Naive thymus-derived CD8-positive, alpha-beta T cell (primary cell): ENCODE measurements at places on chromosomes 12 and 14.

DNA sequence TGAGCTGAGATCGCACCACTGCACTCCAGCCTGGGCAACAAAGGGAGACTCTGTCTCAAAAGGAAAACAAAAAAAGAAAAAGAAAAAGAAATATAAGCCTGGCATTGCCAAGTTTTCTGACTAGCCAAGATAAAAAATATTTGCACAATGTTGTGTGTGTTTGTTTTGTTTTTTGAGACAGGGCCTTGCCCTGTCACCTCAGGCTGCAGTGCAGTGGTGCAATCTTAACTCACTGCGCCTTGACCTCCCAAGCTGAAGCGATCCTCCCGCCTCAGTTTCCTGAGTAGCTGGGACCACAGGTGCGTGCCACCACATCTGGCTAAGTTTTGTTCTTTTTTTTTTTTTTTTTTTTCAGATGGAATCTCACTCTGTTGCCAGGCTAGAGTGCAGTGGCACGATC lies 5.5 kb upstream of the C12orf43 start:
- H3K27ac ChIP-seq: no peak overlapping the region
- no peak for DNase-seq
- no peaks in the 10 kb centered on the region for H3K27me3 ChIP-seq

DNA sequence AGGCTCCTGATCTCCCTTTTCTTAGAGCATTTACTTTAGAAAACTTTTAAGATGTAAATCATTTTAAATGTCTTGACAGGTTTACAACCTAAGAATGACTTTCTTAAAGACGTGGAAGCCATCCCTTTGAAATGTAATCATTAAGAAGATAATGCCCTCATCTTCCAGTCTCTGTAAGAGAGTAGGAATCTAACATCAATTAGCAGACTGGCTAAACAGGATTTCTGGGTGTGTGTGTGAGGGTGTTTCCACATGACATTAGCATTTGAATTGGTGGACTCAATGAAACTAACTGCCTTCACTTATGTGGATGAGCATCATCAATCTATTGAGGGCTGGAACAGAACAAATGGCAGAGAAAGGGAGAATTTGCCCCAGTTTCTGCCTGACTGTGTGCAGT lies 329.5 kb downstream of the RPL10L start:
- H3K27ac ChIP-seq: no peak overlapping the region
- no peak overlapping the region for H3K4me3 ChIP-seq
- H3K36me3 ChIP-seq: no peaks in the 10 kb centered on the region
- H3K4me1 ChIP-seq: no peaks in the 10 kb centered on the region

DNA sequence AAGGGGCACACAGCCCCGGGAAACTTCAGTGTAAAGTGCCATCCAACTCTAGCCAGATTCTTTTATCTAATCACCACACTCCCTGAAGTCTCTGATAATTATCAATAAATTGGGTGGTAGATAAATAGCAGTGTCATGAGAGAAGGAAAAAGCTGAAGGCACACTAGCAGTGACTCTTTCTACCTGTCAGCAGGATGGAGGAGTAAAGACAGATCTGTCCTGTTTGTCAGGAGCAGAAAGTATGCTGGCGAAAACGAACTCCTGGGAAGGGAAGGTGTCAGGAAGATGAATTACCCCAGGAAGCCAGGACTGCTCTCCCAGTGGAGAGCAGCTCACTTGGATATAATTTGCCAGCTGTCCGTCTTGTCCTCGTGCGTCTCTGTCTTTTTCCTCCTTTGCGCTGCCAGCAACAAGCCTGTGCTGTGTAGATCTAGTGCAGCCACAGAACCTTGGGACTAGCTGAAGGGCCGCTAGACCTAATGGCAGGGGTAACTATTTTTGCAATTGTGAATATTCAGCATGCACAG lies 981.9 kb downstream of the DIO2 start:
- H3K4me1 ChIP-seq: no peaks in the 10 kb centered on the region
- DNase-seq: no peak
- H3K4me3 ChIP-seq: no peak overlapping the region
- no peaks in the 10 kb centered on the region for H3K27me3 ChIP-seq
- H3K36me3 ChIP-seq: no peaks in the 10 kb centered on the region

GRCh38 chr12:108338915-108339657 lies at the start of gene CMKLR1:
TSS of gene CMKLR1 (minus strand) at chr12:108339311. CDS start at chr12:108293591, 45,720 bp downstream.
- no peak for DNase-seq
- no peak within 1 kb of the TSS for H3K27ac ChIP-seq
- no peak within 1 kb of the TSS for H3K4me3 ChIP-seq
- peaks cover 7% of the 10 kb centered on the region for H3K27me3 ChIP-seq

- DNase-seq: no peak
- peaks cover 2% of the 10 kb centered on the region for H3K36me3 ChIP-seq
- peaks cover 16% of the 10 kb centered on the region for H3K4me1 ChIP-seq
- H3K27ac ChIP-seq: peak overlapping the region; percentile 82
These were observed 795 bp upstream of the PXN start for GRCh38 chr12:120266180-120266870.

DNA sequence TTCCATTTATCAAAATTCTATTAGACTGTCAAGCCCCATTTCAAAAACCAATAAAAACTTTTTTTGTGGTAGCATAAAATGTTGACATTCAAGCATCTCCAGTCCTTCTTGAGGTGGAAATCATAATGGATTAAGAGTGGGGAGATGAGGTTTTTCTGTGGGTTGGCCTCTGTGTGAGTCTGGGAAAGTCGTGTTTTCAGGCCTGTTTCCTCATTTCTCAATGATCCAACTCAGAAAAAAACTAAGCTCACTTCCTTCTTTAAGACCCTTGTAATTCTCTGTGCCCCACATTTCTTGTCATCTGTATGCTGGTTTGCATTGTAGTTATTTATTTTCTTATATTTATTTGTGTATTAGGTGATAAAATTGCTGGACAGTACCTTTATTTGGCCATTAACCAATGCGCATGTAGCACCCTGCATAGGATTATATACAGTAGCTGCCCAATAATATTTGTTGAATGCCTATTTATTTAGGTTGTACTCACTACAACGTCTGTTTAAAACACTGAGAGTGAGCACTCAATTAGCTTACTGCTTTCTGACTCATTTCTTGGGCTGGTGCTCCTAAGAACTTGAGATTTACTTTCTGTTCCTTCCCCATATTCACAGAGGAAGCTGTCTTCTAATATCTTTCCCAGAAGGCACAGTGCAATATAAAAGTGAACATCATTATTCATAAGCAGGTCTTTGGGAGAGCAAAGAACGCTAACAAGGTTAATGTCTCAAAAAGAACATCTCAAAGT lies 121.9 kb downstream of the DNAI7 start:
- peaks cover 55% of the 10 kb centered on the region for H3K4me1 ChIP-seq
- H3K4me3 ChIP-seq: no peak overlapping the region
- peaks cover 47% of the 10 kb centered on the region for H3K36me3 ChIP-seq

GRCh38 chr14:23793532-23793931 lies 157.4 kb downstream of the DHRS2 start:
- no peak for DNase-seq
- no peak overlapping the region for H3K4me3 ChIP-seq
- no peaks in the 10 kb centered on the region for H3K36me3 ChIP-seq

DNA sequence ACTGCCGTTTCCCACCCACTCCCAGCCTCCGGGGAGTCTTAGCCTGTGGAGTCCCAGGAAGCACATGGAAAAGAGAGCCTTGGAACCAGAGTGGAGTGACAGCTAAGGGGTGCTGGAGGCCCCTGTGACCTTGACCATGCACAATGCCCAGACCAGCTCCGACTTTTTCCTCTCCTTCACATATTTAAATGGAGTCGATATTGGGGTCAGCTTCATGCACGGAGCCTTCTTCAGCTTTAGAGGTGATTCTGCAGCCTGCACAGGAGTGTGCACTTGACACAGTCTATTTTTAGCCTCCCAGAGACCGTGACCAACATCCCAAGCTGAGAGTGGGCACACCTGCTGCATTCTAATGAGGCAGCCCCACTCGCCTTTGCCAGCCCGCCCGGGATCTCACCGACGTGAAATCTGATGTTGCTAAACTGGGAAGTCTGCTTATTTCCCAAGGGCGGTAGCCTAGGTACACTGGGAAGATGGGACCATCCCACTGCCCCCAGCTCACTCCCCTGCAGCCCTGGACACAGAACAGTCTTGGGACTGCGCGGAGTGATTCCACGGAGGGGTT lies 47.5 kb downstream of the PRMT8 start:
- H3K4me3 ChIP-seq: no peak overlapping the region
- H3K27ac ChIP-seq: no peak overlapping the region
- H3K36me3 ChIP-seq: no peaks in the 10 kb centered on the region
- peaks cover 1% of the 10 kb centered on the region for H3K27me3 ChIP-seq

DNA sequence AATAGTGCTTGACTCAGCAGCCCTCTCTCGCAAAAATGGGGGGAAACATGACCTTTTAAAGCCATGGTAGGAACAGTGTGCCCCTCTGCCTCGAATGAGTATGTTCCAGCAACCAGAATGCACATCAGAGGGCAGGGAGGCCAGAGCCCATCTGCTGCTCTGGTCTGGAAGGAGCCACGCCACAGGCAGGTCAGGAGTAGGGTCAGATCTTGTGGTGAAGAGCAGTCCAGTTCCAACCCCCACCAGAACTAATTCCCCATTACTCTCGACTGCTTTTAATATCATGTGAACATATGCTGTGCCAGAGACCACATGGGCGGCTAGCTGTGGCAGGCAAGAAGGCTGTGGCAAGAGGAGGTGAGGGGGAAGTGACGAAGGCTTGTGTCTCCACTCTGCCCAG lies 34.6 kb upstream of the TMX1 start:
- peaks cover 10% of the 10 kb centered on the region for H3K27me3 ChIP-seq
- no peaks in the 10 kb centered on the region for H3K4me1 ChIP-seq
- H3K4me3 ChIP-seq: no peak overlapping the region
- no peak for DNase-seq
- no peak overlapping the region for H3K27ac ChIP-seq

DNA sequence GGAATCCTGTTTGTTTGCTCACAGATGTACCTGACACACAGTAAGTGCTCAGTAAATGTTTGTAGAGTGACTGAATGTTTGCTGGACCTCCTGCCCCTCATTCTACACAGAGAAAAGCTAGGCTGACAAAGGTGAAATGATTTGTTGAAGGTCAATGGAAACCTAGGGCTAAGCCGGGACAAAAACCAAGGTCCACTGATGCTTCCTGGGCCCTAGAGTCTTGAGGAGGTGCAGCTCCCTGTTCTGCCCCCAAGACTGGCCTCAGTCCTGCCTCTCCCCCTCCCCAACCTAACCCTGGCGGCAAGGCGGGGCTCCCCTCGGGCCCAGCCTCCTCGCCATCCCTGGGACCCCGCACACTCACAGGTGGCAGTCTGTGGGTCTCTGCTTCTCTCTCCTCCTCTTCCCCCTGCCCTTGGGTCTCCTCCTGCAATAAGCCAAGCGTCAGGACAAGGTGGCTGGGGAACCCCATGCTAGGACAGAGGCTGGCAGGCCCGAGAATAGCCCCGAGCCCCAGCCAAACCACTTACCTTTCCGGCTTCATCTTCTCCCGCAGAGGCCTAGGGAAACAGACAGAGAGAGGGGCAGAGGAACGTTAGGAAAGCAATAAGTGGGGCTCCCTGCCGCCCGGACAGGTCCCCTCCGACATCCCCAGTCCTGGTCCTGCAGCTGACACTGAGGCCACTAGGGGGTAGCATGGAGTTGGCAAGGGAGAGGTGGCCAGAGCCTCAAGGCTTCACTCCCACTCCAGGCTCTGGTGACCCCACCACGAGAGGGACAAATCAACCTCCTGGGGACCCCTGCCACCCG lies 9.3 kb downstream of the PGF start:
- peaks cover 6% of the 10 kb centered on the region for H3K27me3 ChIP-seq
- H3K36me3 ChIP-seq: no peaks in the 10 kb centered on the region
- peaks cover 10% of the 10 kb centered on the region for H3K4me1 ChIP-seq
- no peak overlapping the region for H3K4me3 ChIP-seq
- peak; percentile 68 for DNase-seq

- H3K36me3 ChIP-seq: no peaks in the 10 kb centered on the region
- no peak overlapping the region for H3K27ac ChIP-seq
- H3K4me1 ChIP-seq: peaks cover 37% of the 10 kb centered on the region
- no peak for DNase-seq
These were observed 4.0 kb downstream of the SSH1 start for GRCh38 chr12:108853426-108853825.

- H3K4me1 ChIP-seq: peaks cover 27% of the 10 kb centered on the region
- no peak overlapping the region for H3K4me3 ChIP-seq
- no peaks in the 10 kb centered on the region for H3K27me3 ChIP-seq
These were observed 2.0 kb downstream of the ERP27 start for GRCh38 chr12:14936224-14936861.

- peak overlapping the region; percentile 97 for H3K27ac ChIP-seq
- DNase-seq: peak; percentile 21
- no peaks in the 10 kb centered on the region for H3K36me3 ChIP-seq
- H3K4me1 ChIP-seq: peaks cover 38% of the 10 kb centered on the region
- peaks cover 2% of the 10 kb centered on the region for H3K27me3 ChIP-seq
These were observed 668 bp downstream of the MRPS35 start for GRCh38 chr12:27711317-27711682.

DNA sequence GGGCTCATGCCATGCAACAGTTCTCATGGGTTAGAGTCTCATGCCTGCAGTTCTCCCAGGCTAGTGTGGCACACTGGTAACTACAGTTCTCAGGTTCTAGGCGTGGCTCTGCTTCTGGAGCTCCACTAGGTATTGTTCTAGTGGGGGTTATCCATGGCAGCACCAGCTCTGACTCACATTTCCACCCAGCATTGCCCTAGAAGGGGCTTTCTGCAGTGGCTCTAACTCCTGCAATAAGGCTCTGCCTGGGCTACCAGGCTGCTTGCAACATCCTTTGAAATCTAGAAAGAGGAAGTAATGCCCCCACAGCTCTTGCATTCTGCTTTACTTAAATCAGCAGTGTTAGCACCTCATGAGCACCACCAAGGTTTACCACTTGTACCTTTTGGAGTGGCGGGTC lies 220.3 kb upstream of the ARID2 start:
- no peak overlapping the region for H3K27ac ChIP-seq
- H3K4me1 ChIP-seq: no peaks in the 10 kb centered on the region
- no peaks in the 10 kb centered on the region for H3K36me3 ChIP-seq
- no peak overlapping the region for H3K4me3 ChIP-seq
- DNase-seq: peak; percentile 21

- DNase-seq: no peak
- H3K4me3 ChIP-seq: no peak overlapping the region
- no peak overlapping the region for H3K27ac ChIP-seq
- H3K4me1 ChIP-seq: no peaks in the 10 kb centered on the region
These were observed 3.2 kb downstream of the MGST1 start for GRCh38 chr12:16350682-16351081.

- no peak for DNase-seq
- peak overlapping the region; percentile 96 for H3K27ac ChIP-seq
- H3K4me1 ChIP-seq: peaks cover 29% of the 10 kb centered on the region
- no peaks in the 10 kb centered on the region for H3K36me3 ChIP-seq
These were observed 1.8 kb upstream of the SMARCD1 start for GRCh38 chr12:50083301-50083700.

DNA sequence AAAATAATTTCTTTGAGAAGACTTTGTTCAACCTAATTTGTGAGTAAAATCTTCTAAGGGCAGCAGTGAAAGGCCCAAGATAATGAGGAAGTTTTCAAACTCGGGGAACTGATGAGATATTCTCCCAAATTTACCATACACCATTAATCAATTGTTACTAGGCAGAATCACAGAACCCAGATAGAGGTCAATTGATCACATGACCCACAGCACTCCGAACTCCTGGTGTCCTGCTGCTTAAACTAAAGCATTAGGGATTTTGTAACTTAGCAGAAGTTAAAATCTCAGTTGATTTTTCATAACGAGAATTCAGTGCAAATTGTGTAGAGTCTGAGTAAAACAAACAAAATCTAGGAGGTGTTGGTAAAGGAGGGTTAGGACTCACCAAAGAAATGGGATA lies 207.8 kb downstream of the C12orf42 start:
- DNase-seq: no peak
- peaks cover 8% of the 10 kb centered on the region for H3K36me3 ChIP-seq
- no peak overlapping the region for H3K27ac ChIP-seq
- H3K4me3 ChIP-seq: no peak overlapping the region
